Thoracic aorta endothelial cell (primary cell): ENCODE measurements at places on chromosomes 12 and 14. TPM values are rescaled to one million over a fixed set of nuclear protein-coding genes. Genes with fewer than 3 reads are reported as not detected.

Gene MORN3
- total RNA-seq: 0.29 and 0.80 TPM in 2 replicates

Gene OR2AP1
- total RNA-seq: not detected in 2 replicates

Gene STXBP6
- 0.14 TPM in 1 of 2 replicates, not detected in the other for total RNA-seq

Gene TRAF3
- total RNA-seq: 27.7 and 28.6 TPM in 2 replicates

Gene KERA
- total RNA-seq: not detected in 2 replicates

Gene DPPA3
- not detected in 2 replicates for total RNA-seq

Gene HOXC6
- not detected in 2 replicates for total RNA-seq

Gene SLC10A1
- total RNA-seq: not detected in 2 replicates

Gene CCER1
- total RNA-seq: not detected in 2 replicates

Gene CLEC4C
- total RNA-seq: not detected in 2 replicates

Gene FAM234B
- total RNA-seq: 7.6 and 10.5 TPM in 2 replicates

Gene SLC7A8
- total RNA-seq: 1.1 and 2.4 TPM in 2 replicates

Gene SSTR1
- total RNA-seq: 1.2 and 2.9 TPM in 2 replicates

Gene C12orf50
- total RNA-seq: 0.13 TPM in 1 of 2 replicates, not detected in the other

Gene DTD2
- 32.0 and 42.9 TPM in 2 replicates for total RNA-seq

Gene CD163L1
- total RNA-seq: 1.2 and 7.8 TPM in 2 replicates

Gene OVCH1
- under 0.01 TPM in 2 replicates for total RNA-seq

Gene SPIC
- total RNA-seq: not detected in 2 replicates

Gene SUPT16H
- total RNA-seq: 115 and 125 TPM in 2 replicates

Gene PTPRB
- 145 and 173 TPM in 2 replicates for total RNA-seq

Gene IRAK3
- total RNA-seq: 16.1 and 29.5 TPM in 2 replicates

Gene ASCL1
- not detected in 2 replicates for total RNA-seq

Gene METTL1
- 8.0 and 10.1 TPM in 2 replicates for total RNA-seq

Gene MANSC4
- 0.13 and 0.14 TPM in 2 replicates for total RNA-seq

Gene RHEBL1
- total RNA-seq: 0.66 and 1.4 TPM in 2 replicates

Gene ZBTB42
- total RNA-seq: 3.1 and 4.4 TPM in 2 replicates

Gene AMDHD1
- total RNA-seq: 0.13 and 0.14 TPM in 2 replicates
